NCI-H510A (cell line): ENCODE measurements at places on chromosomes 6 and 20.

DNA sequence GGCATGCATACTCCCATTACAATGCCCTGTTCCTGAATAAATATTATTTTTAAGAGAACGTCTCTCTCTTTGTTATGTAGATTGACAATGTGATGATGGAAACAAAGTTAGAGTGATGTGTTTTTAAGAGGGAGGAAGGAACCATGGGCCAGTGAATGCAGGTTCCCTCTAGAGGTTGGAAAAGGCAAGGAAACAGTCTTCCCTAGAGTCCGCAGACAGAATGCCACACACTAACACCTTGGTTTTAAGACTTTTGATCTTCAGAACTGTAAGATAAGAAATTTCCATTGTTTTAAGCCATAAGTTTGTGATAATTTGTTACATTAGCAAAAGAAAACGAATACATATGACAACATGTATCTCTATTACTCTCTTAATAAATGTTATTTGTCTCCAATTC lies 4.7 kb upstream of the CENPW start:
- no peak for DNase-seq

- no peak for DNase-seq
Observed at GRCh38 chr6:83702077-83702476, 6.8 kb downstream of the SNAP91 start.

DNA sequence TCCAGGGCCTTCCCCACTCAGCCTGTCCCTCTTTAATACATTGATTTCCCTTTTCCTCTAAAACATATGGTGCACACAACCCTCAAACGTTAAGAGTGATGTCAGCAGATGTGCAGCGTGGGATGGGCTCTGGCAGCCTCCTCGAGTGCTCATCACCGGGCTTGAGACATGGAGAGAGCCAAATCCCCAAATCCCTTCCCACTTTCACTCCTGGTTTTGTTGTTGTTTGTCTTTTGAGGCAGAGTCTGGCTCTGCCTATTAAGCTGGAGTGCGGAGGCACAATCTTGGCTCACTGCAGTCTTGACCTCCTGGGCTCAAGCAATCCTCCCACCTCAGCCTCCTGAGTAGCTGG lies 5.8 kb upstream of the PLTP start:
- no peak for DNase-seq

DNA sequence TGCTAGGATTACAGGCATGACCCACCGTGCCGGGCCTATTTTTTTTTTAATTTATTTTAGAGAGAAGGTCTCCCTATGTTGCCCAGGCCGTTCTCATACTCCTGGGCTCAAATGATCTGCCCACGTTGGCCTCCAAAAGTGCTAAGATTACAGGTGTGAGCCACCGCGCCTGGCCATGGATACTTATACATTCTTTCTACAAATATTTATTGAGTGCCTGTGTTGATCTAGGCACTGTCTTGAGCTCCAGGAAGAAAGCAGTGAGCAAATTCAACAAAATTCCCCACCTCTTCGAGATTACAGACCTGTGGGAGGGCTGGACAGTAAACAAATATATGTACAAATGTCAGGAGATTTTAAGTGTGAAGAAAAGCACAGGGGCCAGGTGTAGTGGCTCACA lies 37.9 kb downstream of the MGME1 start:
- DNase-seq = no peak

- no peak for DNase-seq
Observed at GRCh38 chr6:163732479-163732878, 318.0 kb downstream of the QKI start.

DNA sequence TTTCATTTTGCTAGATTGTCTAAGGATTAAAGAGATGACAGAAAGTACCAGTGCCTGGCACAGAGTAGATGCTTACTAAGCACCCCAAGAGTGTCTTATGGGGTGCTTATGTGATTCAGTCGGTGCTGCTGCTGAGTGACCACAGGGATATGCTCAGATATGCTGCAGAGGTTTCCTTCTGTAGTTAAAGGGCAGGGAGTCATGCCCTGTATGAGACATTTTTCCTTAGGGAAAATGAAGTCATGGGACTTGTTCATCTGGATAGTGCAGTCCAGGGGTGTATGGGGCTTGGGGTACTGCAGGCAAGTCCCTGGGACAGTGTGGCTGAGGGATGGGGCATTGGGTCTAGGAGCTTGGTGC lies 25.1 kb downstream of the TOX2 start:
- DNase-seq = no peak

- DNase-seq = no peak
Observed at GRCh38 chr20:5910186-5910585, 40.1 kb downstream of the TRMT6 start.

DNA sequence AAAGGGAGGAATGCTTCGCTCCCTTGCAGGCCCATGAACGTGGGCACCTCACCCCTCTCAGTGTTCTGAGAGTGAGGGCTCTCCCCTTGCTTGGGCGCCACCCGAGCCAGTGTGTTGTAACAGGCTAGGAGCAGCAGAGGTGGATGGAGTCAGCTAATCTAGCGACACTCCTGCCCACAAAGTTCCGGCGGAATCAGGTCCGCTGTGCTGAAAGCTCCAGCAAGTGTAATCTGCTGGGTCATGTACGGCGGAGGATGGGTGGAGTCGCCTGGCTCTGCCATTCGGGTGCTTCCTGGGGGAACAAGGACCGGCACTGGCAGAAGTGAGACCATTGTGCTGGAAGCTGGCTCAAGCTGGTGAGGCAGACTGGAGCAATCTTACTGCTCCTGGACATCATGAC lies 1310.1 kb downstream of the EPHA7 start:
- DNase-seq = no peak

DNA sequence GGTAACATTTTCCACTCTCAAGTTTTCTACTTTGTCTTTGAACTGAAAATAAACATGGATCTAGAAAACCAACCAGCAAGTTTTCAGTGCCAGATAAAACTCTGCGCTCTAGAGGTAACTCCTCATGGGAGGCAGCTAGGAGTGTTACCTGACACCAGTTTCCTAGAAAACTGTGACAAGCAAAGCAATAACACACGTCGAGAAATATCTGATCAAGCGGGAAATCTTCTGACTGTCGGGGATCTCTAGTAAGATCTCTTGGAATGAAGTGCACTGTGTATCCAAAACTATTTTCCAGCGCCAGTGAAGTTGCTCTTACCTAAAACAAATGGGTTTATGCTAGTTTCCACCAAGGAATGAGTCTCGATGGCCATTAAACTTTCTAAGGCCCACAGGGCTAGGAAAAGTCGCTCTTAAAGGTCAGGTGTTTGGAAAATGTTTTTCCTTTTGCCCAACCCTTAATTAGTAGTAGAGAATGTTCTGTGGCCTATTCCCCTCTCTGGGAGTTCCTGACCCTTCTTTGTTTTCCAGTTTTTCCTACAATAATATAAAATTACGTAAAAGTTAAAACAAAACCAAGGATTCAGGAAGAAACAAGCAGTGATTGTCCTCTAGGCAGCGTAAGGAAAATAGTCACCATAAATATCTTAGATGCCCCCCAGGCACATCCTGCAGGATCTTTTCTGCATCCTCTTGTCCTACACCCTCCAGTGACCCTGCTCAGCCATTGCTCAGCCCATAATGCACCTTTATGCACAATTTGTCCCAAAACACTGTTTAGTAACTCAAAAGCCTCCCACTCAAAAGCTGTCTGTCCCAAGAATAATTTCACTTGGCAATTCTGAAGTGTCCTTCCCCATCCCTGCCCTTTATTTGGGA lies 137.7 kb upstream of the AKAP12 start:
- no peak for DNase-seq

DNA sequence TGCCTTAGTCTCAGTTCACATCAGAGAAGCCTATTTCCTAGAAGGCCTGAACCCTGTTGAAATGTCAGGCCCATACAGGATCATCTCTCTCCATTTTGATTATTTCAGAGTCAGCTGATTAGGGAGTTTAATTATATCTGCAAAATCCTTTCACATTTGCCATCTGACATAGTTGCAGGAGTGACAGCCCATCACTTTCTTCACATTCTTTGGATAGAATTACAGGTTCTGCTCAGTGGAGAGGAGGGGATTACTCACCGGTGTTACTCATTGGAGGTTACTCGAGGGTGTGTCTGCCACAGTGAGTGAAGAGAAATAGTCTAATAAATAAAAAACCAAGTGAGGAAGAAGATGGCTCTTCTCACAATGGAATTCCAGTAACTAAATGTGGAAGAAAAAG lies 216.8 kb downstream of the TMEM242 start:
- no peak for DNase-seq

- DNase-seq = no peak
Observed at GRCh38 chr20:50439539-50440453, 70.4 kb upstream of the PTPN1 start.

GRCh38 chr20:21712443-21713059 lies 7.1 kb downstream of the PAX1 start:
- DNase-seq = no peak

DNA sequence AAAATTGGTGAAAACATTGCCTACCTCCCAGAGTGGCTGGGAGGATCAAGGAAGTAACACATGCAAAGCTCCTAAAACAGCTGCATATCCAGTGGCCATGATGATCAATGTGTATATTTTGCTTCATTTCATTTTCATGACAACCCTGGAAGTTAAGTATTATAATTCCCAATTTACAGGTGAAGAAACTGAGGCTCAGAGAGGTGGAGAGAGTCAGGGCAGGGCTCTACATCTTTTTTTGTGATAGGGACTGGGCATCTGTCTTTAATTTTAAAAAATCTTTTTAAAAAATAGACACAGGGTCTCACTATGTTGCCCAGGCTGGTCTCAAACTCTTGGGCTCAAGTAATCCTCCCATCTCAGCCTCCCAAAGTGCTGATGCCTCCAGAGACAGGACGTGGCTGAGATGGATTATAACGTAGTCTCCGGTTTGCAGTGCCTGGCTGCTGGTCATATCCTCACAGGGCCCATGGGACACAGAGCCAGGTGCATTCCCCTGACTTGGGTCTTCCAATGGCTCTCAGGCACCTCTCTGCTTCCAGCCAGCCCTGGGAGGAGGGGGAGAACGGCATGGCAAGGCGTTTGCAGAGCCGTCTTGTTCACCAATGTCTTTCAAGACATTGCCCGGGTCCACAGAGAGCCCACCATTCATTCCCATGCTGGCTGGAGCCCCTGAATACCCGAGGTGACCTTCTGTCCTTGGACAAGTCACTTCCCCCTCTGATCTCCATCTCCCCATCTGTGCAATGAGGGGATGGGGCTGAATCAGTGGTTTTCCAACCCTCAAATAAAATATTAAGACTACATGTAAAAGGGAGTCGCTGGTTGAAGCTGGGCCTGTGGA lies 38.3 kb downstream of the HNF4A start:
- DNase-seq = no peak

DNA sequence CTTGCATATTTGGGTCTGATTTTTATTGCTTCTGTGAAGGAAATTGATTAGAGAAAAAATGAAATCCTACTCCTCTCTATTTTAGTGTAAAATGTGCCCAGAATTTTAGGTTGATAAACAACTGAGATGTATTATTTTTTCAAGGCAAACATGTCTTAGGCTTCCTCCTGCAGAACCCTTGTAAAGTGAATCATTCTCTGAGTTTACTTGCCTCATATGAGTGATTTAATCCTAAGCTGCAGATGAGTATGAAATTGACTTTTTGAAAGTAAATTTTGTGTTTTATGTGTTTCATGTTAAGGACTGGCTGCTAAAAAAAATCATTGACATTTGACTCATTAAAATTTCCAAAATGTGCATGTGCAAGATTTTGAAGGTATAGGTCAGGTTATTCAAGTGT lies 138.5 kb upstream of the PHACTR1 start:
- DNase-seq = no peak

GRCh38 chr6:27492631-27493190 lies 19.8 kb upstream of the ZNF184 start:
- DNase-seq = no peak

GRCh38 chr6:147077251-147077650 lies 127.0 kb upstream of the STXBP5 start:
- DNase-seq = peak; percentile 59

DNA sequence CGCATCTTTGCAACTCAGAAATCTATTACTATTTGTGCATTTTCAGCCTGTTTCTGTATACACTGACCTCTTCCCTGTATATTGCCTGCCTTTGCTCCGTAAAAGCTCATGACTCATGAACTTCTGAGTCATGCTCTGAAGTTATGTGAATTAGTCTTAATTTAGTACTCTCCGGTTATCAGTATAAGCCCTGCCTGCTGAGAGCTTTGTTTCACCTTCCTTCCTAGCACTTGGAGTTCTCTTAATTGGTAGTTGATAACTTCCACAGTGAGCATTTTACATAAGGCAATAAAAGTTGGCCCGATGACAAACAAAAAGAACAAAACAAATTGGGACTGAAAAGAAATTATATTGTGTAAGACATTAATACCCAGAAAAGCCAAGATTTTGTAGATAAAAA lies 231.4 kb downstream of the GJA1 start:
- no peak for DNase-seq

GRCh38 chr20:63225082-63225454 lies 9.1 kb upstream of the YTHDF1 start:
- DNase-seq = no peak
